NCI-H1694 treated with DMSO at 0.1 percent for 48 hours (cell line): ENCODE measurements at places on chromosomes 16 and 17.

- DNase-seq, result no peak
Measured at GRCh38 chr16:81275064-81275532, 36.6 kb downstream of the BCO1 start.

- no peak for DNase-seq
Measured at GRCh38 chr16:47026947-47027346, 53.5 kb upstream of the DNAJA2 start.

DNA sequence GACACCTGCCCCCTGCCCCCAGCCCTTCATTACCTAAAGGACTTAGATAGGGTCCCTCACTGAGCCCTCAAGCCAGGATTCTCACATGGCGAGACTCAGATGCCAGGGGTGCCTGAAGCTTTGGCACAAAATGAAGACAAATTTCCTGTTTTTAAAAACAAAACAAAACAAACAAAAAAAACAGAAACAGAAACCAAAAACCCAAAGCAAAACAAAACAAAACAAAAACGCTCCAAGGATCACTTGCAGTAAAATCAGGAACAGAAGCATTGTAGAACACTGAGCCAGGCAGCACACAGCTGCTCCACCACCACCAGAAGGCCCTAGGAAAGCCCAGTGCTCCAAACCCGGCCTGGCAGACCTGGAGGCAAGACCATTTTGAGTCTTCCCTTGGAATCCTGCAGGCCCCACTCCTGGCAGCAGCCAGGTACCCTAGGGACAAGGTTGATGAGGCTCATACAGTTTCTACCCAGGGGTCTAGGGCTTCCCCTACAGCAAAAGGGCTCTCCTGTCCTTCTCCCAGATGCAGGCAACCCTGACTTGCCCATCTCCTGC is 20.8 kb downstream of the MYO18A start:
- no peak for DNase-seq

- no peak for DNase-seq
Measured at GRCh38 chr16:81397879-81398520, 46.6 kb upstream of the CMIP start.

GRCh38 chr16:88368036-88368435 is 14.7 kb upstream of the ZNF469 start:
- DNase-seq, result no peak

GRCh38 chr16:799948-800833 is at the start of gene GNG13:
Gene GNG13, minus strand, starts transcription at chr16:800734. Its CDS starts 1,657 bp downstream, at chr16:799077.
- no peak for DNase-seq

DNA sequence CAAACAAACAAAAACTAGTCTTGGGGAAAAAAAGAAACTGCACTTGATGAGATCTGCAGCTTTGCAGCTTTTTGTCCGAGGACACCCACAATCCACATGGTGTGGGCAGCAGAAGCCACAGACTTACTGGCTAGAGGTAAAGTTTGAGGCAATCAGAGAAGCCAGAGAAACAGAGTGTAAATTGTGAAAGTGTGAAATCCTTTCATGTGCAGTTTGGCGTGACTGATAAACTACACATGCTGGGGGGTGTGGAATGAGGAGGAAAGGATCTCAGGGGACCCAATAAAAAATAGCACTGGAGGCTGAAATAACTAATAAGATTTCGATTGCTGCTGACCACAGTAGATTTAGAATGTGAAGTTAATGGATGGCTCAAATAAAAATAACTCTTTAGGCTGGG is 42.4 kb upstream of the HOXB13 start:
- no peak for DNase-seq

DNA sequence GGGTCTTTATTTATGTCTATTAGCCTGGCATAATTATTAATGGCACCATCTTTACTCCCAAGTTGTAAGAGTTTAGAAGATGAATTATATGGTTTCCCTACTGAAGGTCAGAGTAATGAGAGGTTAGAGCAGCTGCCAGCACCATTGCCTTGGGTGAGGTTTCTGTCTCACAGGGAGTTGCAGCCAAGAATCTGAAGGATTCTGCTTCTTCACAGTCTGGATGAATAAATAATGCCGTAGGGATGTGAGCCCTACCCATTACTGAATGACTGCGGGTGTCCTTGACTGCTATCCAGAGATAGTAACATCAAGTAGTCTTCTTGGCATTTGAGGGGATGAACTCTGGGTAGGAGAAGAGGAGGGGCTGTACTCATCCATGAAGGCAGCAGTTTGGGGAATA is 52.8 kb upstream of the SMIM36 start:
- DNase-seq, result no peak

GRCh38 chr17:74394977-74395376 is 27.7 kb downstream of the GPR142 start:
- DNase-seq, result no peak

DNA sequence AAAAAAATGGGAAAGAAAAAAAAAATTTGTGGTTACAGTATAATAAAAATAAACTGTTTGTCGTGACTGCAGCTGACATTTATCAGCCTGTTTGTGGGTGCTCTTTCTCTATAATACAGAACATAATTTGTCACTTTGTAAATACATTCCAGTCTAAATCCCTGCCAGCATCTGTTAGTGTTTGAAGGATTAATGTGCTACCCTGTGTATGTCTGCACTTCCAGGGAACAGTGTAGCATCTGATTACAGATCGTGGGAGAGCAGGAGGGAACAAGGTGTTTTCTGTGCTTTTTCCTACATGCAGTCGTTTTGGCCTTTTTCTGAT is 265.1 kb downstream of the WWOX start:
- DNase-seq, result no peak

DNA sequence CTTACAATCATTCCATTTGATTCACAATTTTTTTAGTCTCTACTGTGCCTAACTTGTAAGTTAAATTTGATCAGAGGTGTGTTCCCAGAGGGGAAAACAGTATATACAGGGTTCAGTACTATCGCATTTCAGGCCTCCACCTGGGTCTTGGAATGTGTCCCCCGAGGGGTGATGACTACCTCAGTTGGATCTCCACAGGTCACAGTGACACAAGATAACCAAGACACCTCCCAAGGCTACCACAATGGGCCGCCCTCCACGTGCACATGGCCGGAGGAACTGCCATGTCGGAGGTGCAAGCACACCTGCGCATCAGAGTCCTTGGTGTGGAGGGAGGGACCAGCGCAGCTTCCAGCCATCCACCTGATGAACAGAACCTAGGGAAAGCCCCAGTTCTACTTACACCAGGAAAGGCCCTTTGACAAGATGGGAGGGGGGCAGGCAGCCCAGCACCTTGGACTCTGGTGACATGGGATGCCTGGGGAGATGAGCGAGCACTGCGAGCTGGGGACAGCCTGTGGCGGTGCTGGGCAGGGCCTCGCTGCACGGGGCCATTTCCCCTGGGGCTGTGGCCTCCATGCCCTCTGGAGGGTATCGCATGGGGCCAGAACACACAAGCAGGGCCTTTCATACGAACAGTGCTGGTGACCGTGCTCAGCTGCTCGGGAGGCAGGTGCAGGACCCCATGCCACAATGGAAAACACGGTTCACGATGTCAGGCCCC is 33.9 kb downstream of the PDIA2 start:
- DNase-seq, result no peak

DNA sequence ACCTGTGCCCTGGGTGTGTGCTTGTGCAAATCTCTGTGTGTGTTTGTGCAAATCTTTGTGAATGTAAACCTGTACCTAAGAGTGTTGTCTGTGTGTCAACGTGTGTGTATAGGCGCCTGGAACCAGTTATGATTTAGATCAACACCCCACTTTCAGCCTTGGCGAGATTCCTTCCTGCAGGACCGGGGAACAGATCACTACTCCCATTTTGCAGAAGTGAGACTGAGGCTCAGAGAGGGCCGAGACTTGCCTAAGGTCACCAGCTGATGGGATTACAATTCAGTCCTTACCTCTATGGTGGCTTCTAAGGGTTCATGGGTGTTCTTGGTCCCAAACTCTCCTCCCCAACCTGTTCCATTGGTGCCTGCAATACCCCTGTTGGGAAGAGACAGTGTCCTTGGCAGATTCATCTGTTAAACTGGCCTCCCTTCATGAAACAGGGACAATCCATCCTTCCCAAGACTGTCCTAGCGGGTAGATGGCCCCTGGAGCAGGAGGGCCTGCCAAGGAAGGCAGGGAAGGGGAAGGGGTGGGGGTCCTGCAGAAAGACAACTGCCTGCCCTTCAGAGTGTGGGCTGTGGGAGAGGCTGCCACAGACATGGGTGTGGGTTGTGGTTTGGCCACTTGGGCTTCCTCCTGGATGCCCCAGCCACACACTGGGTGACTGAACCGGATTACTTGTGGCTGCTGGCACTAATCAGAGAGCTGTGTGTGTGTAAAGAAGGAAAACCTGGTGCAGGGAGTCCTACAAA is 6.9 kb upstream of the MAPK7 start:
- no peak for DNase-seq

GRCh38 chr16:11857161-11857560 is 5.8 kb upstream of the RSL1D1 start:
- no peak for DNase-seq

- DNase-seq, result no peak
Measured at GRCh38 chr17:41413353-41413957, 10.9 kb downstream of the KRT37 start.

DNA sequence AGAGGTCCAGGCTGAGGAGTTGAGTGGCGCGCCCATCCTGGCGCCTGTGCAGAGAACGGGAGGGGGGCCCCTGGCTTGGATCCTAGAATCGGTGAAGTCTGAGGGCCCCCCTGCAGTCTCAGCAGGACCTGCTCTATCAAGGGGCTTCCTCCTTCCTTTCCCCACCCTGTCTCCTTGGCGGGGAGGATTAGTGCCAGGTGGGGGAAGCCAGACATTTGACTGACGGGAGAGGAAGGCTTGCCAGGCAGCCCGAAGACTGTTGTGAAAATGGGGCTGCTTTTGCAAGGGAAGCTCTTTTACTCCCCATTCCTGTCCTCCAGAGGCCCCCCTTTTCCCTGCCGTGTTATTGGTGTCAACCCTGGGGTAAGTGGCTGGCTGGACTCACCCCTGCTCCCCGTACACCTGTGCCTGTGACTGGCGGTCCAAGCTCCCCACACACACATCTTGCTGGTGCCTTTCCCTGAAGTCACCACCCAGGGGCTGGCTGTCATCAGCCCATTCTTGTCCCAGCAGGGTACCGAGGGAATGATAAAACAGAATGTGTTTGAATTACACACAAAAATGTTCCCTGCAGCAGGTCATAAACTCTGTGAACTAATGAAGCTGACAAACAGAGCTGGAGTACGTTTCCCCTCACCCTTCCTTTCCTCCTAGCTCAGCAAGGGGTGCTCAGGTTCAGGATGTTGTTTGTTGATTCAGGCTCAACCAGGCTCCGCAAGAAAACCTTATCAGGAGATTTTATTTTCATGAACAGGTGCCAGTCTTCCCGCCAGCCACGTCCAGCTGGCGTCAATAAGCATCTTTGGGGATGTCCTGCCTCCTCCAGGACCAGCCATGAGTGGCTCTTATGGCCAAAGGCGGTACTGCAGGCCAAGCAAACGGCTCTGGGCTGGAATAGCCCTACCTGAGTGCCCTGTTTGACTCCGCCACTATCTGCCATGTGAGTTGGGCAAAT is 4.4 kb upstream of the ARMC7 start:
- DNase-seq, result no peak

GRCh38 chr16:57042157-57043111 is 49.9 kb upstream of the CPNE2 start:
- no peak for DNase-seq

GRCh38 chr16:82088483-82088882 is 53.4 kb downstream of the HSD17B2 start:
- DNase-seq, result no peak

DNA sequence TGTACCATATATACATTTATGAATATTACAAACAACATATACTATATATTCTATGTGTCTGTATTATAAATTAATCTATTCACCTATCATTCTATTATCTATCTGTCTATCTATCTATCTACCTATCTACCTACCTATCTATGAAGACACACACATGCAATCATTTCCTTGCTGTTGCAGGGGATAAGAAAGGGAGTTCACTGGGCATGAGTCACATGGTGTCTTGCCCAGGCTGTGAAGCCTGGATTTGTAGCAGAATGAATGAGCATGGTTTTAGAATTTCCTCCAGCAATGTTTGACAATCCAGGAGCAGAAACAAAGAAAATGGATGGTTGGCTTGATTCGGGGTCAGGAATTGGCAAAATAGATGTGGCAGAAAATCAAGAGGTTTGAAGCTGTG is 23.2 kb upstream of the FAM20A start:
- DNase-seq, result no peak

- DNase-seq, result no peak
Measured at GRCh38 chr17:45994987-45995386, 4.1 kb upstream of the STH start.

- no peak for DNase-seq
Measured at GRCh38 chr16:1535391-1536291, 2.2 kb downstream of the TMEM204 start.

- DNase-seq, result no peak
Measured at GRCh38 chr16:70577256-70577698, 53.7 kb downstream of the SF3B3 start.

DNA sequence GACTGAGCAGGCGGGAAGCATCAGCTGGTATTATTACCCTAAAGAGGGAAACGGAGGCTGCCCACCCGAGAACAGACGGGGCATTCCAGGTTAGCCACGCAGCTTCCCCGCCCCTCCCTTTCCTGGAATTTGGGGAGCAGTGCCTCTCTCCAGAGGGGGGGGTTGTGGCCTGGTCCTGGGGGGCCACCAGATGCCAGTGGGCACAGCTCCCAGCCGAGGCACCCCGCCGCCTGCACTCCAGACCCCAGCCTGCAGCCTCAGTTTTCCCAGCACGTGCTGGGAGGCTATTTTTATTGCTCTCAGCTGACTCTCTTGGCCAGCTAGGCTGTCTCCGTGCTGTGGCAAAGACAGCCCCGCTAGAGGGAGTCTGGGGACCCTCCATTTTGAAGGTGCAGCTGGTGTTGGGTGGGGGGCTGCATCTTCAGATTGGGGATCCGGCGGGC is 62.7 kb upstream of the GSE1 start:
- DNase-seq, result no peak

- no peak for DNase-seq
Measured at GRCh38 chr16:49000594-49000993, 281.0 kb downstream of the CBLN1 start.

- DNase-seq, result no peak
Measured at GRCh38 chr17:3739422-3740124, 15.9 kb downstream of the HASPIN start.

DNA sequence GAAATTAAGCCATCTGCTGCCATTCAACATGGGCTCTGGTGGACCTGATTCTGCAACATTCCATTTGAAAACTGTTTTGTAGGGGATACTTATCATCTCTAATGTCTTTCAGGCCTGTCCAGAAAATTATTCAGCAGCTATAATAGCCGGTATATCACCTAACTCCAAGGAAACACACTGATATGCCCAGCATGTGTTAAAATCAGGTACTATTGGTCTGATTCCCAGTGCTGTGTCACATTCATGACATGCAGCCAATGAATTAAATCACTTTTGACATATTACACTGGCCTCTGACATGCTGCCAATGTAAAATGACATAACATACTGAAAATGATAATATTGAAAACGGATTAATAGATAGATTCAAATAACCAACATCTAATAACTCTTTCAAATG is 60.5 kb upstream of the IRX5 start:
- no peak for DNase-seq

DNA sequence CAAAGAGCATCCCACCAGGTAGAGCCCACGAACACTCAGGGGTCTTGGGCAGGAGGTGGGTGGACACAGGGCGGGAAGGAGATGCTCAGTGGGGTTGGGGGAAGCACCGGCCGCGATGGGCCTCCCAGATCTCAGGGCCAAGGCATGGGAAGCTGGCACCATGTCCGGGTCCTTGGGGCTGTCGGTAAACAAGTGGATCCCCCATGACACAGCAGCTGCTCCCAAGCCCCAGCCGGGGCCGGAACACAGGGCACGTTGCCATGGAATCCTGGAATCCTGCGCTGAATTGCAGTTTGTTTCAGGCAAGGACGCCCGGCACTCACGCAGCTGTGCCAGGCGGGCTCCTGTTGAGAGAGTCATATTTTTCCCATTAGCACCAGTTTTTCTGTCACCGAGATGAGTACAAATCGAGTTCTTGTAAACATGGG is 23.0 kb upstream of the CHMP6 start:
- DNase-seq, result peak; percentile 94
